ENCODE measurements at places on chromosomes 2 and 18.

DNA sequence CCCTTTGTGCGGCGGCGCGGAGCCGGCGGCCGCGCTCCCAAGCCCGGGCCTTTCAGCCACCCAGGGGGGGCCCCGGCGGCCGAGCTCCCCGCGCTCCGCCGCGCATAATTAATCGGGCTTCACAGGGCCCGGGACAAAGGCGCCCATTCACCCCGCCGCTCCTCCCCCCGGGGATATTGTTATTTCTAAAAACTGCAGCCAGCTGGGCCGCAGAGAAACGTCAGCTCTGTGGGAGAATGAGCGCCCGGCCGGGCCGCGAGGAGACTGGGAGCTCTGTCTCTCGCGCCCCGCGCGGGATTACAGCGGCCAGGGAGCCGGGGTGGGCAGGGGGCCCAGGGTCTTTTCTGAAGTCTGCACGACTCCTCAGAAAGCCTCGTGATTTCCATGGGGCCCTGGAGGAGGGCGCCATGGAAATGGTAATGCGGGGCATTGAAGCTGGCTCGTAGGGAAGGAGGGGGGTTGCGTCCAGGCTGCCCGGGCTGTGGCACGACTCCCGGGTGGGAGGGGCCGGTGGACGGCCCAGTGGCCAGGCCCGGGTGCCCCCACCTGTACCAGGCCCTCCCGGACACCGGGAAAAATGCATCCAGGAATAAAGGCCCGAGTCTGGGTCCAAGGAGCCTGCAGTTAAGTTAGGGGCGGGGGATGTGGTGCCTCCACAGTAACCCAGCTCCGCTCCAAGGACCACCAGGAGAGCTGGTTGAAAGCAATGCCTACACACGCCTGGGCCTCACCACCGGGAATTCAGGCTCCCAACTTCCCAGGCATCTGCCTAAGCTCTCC, 125.3 kb downstream of the ZFP36L2 start:
- no peak for DNase-seq

GRCh38 chr2:66683599-66683998, 248.7 kb downstream of the MEIS1 start:
- DNase-seq: no peak

DNA sequence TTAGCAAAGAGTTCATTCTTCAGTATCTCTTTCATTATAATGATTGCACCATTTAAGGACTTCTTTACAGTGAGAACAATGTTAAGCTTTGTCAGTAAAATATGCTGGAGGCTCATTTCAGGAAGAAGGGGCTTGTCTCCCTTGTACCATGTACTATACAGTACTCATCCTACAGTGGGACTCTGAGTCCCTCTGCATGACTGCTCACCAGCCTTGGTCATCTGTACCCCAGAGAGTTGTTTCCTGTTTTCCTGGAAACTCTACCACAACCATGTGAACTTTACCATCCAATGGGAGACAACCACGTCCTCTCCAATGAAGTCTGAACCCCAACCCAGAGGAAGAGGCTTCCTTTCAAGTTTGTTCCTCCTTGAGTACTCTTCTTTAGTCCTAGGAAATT, 1171.1 kb upstream of the CRIM1 start:
- DNase-seq: no peak

DNA sequence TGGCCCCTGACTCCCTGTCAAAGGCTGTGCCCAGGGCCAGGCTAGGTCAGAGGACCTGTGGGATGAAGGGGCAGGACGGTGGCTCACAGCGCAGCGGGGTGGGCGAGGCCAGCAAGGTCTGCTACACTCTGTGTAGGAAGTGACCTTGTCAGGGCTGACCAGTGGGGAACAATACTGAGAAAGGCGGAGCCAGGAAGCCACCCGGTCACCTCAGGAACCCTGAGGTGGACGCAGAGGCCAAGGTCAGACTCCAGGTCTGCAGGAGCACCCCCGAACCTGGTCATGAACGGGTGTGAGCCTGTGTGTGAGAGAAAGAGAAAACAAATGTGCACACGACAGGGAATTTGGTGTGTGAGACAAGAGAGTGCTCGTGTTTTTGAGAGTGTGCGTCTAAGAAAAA, 72.3 kb downstream of the SMAD7 start:
- no peak for DNase-seq
